MCF 10A (cell line): ENCODE measurements at places on chromosomes 5 and 9.

- DNase-seq, result no peak
Measured at GRCh38 chr5:132099076-132099748, 25.6 kb downstream of the CSF2 start.

DNA sequence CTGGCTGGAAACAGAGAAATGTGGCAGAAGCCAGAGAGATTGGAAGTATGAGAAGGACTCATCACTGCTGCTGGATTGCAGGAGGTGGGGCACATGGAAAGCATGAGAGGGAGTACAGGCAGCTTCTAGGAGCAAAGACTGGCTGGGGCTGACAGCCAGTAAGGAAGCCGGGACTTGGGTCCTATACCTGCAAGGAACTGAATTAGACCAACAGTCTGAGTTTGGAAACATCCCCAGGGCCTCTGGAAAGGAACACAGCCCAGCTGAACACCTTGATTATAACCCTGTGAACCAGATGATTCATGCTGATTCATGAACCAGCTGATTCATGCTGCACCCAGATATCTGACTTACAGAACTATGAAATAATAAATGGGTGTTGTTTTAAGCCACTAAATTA lies 93.4 kb downstream of the OSTF1 start:
- DNase-seq, result peak; percentile 84

DNA sequence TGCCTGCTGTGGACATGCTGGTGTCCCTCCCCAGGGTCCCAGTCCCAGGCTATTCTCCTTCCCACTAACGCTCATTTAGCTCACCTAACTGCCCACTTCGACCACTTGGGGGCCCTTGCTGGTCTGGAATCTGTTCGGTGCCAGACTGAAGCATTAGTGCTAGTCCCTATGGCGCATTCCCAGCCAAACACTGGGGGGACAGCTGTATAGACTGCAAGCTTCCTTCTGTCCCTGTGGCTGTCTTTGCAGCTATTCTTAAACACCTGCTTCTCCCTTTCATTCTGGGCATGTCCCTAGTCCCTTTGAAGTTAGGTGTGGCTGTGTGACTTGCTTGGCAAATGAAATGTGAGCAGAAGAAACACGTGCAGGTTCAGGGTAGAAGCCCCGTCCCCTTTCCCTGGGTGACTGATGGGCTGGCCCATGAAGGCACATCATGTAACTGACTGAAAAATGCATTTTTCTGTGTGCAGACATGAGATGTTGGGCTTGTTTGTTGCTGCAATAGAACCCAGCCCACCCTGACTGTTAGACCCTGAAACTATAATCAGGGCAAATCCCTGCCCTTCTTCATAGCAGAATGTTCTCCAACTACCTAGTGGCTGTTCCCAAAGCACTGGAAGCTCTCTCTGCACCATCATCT lies 134.4 kb downstream of the BARX1 start:
- no peak for DNase-seq

DNA sequence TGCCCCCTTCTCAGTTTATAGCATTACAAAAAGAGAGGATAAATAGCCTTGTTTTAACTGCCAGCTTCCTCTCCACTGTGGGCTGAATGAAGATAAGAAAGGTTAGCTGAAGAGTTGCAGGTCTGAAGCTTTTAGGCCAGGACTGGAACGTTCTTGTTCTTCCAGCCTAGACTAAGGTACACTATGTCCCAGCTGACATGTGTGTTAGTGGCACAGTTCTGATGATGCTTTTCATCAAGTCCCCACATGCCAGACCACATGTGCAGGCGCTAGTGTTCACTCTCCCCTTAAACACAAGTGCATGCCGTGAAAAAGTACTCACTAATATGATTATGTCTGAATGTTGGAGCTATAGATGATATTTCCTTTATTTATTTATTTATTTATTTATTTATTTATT lies 40.7 kb downstream of the STXBP1 start:
- no peak for DNase-seq

GRCh38 chr5:135436951-135437418 lies 10.2 kb downstream of the DCANP1 start:
- DNase-seq, result no peak

- DNase-seq, result no peak
Measured at GRCh38 chr5:84374568-84374967, 10.1 kb downstream of the EDIL3 start.
